ENCODE measurements at places on chromosomes 12 and 14.
A peak's percentile ranks its signal among the peaks of the same experiment; 100 is the strongest.

DNA sequence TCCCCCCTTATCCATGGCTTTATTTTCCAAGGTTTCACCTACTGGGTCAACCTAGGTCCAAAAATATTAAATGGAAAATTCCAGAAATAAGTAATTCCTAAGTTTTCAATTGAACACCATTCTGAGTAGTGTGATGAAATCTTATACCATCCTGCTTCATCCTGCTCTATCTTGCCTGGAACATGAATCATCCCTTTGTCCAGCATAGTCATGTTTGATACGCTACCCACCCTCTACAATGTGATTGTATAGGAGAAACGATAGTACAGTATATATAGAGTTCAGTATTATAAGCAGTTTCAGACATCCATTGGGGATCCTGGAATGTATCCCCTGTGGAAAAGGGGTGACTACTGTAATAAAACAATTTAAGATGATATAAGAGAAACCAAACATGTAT lies 62.2 kb downstream of the IFNG start:
- no peak for DNase-seq

- no peak for DNase-seq
These were observed 647.8 kb downstream of the TMEM121 start for GRCh38 chr14:106174206-106174605.

- no peak for DNase-seq
These were observed 26.0 kb downstream of the MAPK1IP1L start for GRCh38 chr14:55077170-55078151.

DNA sequence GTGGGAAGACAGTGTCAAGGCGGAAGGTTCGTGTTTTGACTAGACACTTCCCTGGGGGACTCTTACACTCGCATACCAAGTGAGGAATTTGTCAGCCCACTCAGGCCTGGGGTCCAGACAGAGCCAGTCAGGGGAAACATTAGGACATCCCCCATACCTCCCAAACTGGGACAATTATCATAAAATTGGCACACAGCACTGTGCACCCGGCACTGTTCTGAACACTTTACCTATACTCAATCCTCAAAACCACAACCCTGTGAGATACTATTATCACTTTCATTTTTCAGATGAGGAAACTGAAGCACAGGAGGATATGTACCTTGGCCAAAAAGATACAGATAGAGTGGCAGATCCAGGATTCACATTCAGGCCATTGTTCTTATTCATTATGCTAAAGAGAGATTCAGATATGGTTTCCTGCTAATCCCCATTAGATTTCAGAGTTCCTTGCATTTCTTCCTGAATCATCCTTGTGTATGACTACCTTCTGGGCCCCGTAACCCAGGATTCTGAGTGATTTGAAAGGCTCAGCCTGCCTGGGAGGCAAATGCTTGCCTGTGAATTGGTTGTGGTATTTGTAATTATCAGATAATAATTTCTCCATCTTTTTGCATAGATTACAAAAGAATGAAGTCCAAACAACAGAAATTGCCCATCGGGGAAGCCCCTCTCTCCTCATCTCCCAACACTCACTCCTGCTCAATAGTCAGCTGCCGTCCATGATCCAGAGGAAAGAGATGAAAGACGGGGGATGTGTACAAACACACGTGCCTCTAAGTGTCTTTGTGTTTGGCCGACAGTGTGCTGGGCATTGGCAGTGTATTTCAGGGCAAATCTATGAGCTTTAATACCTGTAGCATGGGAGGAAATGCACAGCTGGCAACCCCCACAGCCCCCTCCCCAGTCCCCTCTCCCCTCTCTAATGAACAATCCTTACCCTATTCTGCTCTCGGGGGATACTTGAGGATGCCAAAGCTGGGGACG lies 4.6 kb downstream of the TAC3 start:
- DNase-seq = no peak

GRCh38 chr12:19191089-19191488 lies 61.6 kb downstream of the PLEKHA5 start:
- no peak for DNase-seq

GRCh38 chr14:77498984-77499527 lies 440 bp upstream of the ISM2 start:
- no peak for DNase-seq

GRCh38 chr12:18580706-18581105 lies 157.1 kb downstream of the PLCZ1 start:
- no peak for DNase-seq

- peak; percentile 77 for DNase-seq
These were observed 280.9 kb downstream of the LRIG3 start for GRCh38 chr12:58639318-58639934.

- no peak for DNase-seq
These were observed 73.2 kb downstream of the TTC6 start for GRCh38 chr14:37668646-37669045.

DNA sequence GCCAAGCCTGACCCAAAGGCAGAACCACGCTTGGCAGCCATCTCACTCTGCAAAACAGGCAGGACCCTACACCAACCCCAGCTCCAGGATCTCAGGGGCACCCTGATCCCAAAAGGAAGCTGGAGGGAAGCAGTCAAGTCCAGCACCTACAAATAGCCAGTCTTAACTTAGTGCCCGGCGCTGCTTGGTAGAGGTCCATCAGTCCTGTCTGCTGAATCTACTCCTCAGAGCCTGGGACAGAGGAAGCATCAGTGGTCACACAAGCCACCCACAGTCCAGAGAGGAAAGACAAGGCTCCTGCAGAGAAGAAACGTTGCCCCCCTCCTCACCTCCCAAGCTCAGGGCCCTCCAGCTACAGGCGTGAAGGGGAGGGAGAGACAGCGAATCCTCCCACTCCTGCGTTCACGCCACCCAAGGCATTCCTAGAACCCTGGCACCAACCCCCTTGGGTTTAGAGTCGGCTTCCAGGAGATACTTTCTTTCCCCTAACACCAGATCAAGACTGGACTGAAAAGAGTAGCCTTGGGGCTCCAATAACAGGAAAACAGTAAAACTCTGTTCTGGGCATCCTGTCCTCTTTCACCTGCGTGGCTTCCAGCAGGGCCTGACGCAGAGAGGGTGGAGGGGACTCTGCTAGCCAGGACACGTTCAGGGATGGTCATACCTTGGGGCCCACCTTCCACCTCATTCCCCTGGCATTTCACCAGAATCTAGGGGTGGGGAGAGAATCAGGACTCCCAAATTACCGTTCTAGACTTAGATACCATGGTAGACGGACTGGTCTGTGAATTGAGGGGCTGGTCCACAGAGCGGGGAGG lies 1.2 kb downstream of the PXN start:
- DNase-seq = no peak

- no peak for DNase-seq
These were observed 51.7 kb downstream of the ADGRD1 start for GRCh38 chr12:131005161-131006035.

GRCh38 chr14:86777963-86778602 lies 1214.9 kb downstream of the GALC start:
- DNase-seq = no peak

GRCh38 chr14:94769391-94770250 lies at the start of gene GSC:
Gene GSC (minus strand): TSS chr14:94770113. CDS start chr14:94770015, 98 bp downstream.
- DNase-seq = peak; percentile 71

GRCh38 chr12:118501489-118501888 lies 125.1 kb downstream of the SUDS3 start:
- no peak for DNase-seq

- no peak for DNase-seq
These were observed 80.6 kb upstream of the ETV6 start for GRCh38 chr12:11568762-11569478.

DNA sequence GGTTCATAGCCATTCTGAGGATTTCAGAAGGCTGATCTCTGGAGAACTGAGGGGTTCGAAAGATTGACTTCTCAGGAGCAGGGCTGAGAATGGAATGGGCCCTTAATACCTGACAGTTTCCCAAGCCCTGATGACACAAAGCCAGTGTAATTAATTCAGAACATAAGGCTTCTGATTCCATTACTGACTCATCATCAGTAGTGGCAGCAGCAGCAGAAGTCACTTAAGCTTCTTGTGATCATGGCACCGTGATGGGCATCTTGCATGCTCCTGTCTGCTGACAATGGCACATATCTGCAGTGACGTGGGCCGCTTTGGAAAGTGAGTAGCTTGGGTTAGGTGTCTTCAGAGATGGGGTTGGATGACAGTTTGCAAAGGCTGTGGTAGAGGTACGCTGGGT lies 38.2 kb upstream of the GSG1 start:
- no peak for DNase-seq

GRCh38 chr12:118187751-118188435 lies 52.0 kb downstream of the PEBP1 start:
- no peak for DNase-seq

DNA sequence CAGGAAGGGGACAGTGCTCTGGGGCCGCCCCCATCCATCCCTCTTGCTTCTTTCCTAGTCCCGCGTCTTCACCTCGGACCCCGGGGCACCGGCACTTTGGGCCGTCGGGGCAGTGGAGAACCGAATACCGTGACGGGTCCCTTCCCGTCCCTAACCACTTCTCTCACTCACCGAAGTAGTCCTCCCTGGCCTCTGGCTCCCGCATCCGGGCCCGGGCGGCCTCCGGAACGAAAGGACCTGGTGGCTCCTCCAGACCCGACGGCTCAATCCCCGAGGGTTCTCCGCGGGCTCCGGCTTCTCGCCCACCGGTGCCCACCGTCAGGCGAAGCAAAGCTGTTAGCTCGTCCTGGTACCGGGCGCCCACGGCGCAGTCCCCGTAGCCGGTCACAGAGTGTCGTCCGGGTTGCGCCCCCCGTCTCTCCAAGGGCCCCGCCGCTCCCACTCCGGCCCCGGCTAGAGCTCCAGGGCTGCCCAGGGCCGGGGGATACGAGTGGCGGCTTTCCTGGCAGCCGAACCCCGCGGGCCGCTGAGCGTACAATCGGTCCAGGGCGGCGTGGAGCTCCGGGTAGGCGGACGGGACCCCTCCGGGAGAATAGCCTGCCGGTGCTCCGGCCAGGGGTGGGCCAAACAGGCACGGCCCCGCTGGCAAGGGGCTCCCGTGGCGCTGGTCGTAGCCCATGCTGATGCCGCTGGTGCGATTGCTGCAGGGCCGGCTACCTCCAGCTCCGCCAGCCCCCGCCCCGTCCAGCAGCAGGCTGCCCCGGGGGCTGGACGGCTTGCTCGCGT lies 1.1 kb downstream of the AJUBA start:
- DNase-seq = no peak

GRCh38 chr14:71711619-71712018 lies 220.6 kb upstream of the RGS6 start:
- no peak for DNase-seq

DNA sequence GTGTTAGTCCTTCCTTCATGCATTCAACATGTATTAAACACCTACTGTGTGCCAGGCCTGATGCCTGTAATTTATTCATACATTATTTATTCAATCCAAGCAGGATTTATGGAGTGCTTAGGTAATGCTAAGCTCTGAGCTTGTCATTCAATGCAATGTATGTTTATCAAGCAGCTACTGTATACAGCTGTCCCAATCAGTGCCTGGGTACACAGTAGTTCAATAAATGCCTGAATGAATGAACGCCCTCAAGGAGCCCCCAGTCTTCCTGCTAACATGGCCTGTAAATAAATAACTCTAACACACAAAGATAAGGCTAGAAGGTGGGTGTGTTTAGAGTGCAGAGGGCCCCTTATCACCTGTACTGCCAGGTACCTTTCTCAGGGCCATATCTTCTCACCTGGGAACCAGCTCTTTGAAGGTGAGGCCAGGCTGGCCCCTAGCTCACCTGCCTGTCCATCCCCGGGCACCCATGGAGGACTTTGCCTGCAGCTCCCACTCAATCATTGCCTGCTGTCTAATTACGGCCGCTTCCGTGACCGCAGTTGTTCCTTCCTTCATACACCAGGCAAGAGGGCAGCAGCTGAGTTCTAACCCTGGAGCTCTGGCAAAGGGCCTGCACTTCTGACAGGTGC lies 20.0 kb upstream of the KDM2B start:
- DNase-seq = no peak

- DNase-seq = peak; percentile 65
These were observed 47.4 kb upstream of the DICER1 start for GRCh38 chr14:95204705-95205104.

DNA sequence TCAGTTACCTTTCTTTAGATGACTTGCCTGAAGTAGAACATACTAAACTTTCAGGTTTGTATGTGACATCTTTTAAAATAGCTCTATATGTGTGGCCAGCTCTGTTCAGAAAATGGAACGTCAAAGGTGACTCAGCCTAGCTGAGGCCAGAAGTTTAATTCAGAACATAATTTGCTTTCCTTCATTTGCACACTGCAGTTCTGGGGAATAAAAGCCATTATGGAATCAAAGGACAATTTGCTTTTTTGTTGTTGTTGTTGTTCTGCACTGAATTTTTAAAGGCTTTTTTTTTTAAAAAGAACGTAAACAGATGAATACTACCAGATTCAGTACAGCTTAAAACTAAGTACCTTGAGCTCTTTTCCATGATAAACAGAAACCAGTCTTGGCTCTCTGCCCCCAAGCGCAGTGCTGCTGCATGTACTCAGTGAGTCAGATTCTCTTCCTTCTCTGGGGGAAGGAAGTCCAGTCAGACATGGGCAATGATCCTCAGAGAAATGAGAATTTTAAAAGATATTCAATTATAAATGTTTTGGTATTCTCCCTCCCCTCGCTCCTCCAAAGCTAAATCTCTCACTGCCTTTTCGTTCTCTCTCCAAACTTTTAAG lies 644.2 kb downstream of the NOVA1 start:
- DNase-seq = no peak

DNA sequence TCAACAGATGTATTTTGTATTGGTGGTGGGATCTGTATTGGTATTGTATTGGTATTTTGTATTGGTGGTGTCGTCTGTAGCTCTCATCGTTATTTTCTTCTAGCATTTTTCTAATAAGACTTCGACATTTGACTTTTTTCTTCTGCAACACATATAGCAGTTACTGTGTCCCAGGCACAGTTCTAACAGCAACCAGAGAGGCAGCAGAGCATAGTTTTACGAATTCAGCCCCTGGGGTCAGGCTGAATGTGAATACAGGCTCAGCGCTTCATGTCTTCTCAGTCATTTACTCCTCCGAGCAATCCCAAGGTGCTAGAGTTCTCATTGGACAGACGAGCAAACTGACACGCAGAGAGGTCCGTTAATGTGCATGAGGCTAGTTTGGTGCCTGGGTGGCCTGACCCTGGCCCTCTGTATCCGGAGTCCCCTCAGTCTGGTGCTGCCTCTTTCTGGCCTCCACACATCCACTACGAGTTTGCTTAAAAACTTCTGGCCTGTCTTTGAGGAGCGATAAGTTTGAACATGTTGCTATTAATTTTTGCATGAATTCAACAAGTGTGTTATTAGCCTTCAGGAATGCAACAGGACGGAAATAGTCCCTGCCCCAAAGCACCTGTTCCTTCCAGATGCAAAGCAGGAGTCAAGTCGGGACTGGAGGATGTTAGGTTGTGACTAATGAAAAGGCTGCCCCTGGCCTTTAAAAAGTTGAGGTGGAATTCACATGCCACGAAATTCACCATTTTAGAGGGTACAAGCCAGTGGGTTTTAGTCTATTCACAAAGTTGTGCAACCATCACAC lies 87.0 kb downstream of the GLT1D1 start:
- DNase-seq = no peak

DNA sequence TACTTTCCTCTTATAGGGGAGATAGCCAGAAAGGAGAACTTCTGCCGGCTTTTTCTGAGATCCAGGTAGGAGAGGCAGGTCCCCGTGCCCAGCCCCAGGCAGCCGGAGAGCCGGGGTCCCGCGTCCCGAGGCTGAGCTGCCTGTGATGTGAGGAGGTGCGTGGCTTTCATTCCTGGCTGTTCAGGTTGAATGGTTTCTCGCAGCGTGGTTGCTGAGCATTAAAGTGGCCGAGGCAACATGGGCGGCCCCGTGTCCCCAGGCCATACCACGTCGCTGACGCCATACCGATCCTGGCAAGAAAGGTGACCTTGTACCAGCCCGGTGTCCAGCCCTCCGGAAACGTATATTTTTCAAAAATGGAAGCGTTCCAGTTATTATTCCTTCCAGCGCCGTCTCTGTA lies 116.7 kb upstream of the MYL2 start:
- no peak for DNase-seq
